Endothelial cell of umbilical vein (primary cell): ENCODE measurements at places on chromosomes 2 and 18.

- no peak for DNase-seq
Measured at GRCh38 chr18:13791181-13791580, 32.8 kb upstream of the MC5R start.

DNA sequence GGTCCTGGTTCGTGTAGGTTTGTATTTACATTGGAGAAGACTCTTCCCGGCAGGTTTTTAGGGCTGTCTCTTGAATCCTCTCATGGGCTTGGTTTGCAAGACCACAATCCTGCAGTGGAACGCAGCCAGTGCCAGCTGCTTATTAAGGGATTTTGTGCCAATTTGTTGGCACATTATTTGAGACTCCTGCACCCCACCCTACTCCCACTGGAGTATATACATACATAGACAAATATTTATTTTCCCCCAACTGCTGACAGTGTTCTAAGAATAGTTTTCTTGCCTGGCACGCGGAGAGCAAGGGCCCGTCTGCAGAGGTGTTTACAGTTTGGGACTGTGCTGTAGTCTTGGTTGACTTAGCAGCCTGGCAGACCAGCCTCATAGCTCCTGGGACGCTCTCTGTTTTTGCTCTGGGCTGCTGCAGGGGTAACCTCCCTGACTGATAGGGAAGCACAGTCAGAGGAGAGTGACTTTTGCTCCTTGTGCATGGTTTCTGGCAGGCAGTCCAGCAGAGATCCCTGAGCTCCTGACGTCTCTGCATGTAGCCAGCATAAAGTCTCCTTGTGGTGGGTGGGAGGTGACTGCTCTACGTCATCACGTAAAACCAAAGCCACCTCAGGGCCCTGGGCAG is 1.9 kb downstream of the LDLRAD4 start:
- DNase-seq, result no peak

- DNase-seq, result no peak
Measured at GRCh38 chr2:21194858-21195271, 71.1 kb downstream of the TDRD15 start.

GRCh38 chr2:88003074-88003755 is 13.1 kb downstream of the RNU2-63P start:
- DNase-seq, result no peak

DNA sequence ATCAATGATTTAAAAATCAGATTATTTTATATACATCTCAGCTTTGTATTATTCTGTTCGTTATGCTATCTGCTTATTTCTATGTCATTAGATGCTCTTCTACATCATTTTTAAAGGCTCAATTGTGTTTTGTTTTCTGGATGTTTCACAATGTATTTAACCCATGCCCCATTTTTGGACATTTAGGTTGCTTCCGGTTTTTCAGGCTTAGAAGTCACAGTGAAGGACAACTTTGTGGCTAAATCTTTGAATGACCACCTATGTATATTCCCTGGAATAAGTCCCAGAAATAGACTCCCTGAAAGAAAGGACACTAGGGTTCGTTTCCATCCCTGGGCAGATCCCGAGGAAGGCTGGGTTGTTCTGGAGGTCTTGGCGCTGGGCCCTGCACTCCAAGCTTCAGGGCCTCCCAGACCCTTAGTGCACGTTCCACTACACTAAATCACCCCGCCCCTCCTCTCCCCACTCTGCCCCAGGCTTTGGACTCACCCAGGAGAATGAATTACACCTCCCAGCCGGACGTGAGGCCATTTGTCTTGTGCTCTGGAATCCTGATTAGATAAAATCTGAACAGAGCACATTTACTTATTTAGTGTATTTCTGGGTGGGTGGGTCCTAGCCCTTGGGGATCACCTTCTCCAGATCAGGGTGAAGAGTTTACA is 188.2 kb downstream of the ZFP36L2 start:
- no peak for DNase-seq

DNA sequence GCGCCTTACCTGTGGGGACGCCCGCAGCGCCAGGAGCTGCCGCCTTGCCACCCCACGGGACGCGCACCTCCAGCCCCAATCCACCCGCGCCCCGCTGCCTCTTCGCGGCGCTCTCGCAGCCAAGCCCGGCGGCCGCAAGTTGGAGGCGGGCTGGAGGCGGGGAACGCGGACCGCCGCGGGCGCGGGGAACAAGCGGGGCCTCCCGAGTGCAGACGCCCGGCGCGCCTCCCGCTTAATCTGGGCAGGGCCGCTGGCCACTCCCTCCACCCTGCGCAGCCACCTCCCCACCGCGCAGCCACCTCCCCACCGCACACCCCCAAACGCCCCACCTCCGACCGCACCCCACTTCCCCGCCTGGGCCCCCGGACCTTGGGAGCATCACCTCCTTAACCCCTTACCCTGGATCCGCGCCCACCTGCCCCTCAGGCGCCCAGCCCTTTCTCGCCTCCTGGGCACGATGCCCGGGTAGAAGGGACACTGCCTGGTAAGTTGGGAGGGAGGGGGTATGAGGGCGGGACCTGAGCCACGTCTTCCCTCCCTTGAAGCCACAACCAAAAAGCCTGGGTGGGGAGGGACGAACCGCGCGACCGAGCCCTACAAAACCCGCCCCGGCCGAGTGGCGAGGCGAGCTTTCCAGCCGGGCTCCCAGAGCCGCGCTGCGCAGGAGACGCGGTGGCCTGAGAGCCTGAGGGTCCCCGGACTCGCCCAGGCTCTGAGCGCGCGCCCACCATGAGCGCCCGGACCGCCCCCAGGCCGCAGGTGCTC is at the start of the genes COL4A3 and COL4A4:
TSS of gene COL4A3 (plus strand) at position 627 of the 765 bp plus-strand sequence. CDS start at position 730, 103 bp downstream.
TSS of gene COL4A4 (minus strand) at position 208 of the 765 bp plus-strand sequence. CDS start 16,722 bp downstream, outside the sequence.
- no peak for DNase-seq

GRCh38 chr2:167692936-167693335 is 554.5 kb downstream of the STK39 start:
- no peak for DNase-seq

DNA sequence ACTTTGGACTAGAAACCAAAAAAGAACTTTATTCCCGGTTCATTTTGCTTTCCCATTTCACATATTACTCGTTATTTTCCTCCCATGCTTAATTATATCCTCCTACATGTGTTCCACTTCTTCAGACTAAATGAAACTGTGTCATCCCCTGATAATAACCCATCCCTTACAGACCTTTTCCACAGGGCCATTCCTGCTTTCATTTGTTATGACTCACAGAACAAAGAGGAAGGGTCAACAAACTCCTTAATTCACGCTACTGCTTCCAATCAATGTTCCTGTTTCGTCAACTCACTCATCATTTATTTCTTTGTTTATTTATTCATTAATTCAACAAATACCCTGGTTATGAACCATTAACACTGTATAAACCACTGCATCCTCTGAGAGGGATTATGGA is 104.5 kb downstream of the ZEB2 start:
- DNase-seq, result no peak

DNA sequence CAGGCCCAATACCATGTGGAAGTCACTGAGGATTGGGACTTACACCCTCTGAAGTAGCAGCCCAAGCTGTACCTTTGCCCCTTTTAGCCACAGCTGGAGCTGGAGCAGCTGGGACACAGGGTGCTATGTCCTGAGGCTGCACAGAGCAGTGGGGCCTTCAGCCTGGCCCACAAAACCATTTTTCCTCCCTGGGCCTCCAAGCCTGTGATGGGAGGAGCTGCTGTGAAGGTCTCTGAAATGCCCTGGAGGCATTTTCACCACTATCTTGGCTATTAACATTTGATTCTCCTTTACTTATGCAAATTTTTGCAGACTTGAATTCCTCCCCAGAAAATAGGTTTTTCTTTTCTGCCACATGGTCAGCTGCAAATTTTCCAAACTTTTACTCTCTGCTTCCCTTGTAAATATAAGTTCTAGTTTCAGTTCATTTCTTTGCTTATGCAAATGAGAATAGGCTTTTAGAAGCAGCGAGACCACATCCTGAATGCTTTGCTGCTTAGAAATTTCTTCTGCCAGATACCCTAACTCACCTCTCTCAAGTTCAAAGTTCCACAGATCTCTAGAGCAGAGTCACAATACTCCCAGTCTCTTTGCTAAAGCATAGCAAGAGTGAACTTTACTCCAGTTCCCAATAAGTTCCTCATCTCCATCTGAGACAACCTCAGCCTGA is 213.8 kb upstream of the MGAT5 start:
- DNase-seq, result no peak

GRCh38 chr2:6835467-6835866 is 30.2 kb downstream of the CMPK2 start:
- DNase-seq, result no peak

DNA sequence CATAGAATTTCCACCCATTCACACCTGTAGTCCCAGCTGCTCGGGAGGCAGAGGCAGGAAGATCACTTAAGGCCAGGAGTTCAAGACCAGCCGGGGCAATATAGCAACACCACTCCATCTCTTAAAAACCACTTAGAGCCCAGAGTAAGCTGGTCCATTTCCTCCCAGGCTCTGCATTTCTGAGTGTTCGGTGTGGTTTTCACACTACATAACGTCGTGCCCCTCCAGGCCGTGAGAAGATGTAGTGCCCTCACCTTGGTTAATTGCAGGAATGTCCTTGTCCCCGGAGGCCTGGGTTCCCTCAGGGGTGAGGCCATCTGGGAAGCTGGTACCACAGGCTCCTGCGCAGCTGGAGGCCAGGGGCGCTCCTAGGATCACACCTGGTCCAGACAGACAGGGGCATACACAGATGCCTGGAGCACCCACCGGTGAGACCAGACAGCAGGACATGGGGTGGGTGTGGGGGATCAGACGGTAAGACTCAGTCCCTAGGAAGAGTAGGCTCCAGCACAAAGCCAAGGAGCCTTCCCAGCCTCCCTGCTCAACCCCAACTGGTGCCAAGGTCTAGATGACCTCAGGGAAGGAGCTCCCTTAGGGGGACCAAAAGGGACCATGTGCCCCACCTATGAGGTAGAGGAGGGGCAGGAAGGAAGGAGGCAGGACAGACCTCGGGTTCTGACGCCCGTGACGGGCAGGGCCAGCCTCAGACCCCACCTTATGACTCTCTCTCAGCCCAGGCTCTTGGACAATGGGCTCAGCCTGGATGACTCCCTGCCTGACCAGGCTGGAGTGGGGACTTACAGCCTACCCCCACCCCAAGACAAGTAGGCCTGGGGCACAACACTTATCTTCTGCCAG is 752 bp downstream of the ASTL start:
- no peak for DNase-seq

DNA sequence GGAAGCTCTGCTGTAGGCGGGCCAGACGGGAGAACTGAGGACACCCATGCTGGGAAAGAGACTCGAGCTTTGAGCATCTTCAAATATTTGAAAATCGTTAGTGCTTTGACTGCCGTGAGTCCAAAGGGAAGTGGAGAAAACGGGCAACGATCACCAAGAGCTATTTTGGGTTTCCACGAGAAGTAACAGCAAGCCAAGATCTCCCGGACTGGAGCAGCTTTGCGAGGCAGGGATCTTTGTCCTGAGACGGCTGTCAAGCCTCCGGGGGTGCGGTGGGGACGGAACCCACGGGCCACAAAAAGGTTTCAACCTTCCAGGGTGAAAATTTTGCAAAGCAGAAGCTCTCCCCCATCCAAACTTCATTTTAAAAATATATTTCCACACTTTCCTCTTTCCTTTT is 195.8 kb downstream of the NDUFA10 start:
- no peak for DNase-seq

- DNase-seq, result no peak
Measured at GRCh38 chr2:102492006-102492405, 19.0 kb downstream of the SLC9A4 start.

DNA sequence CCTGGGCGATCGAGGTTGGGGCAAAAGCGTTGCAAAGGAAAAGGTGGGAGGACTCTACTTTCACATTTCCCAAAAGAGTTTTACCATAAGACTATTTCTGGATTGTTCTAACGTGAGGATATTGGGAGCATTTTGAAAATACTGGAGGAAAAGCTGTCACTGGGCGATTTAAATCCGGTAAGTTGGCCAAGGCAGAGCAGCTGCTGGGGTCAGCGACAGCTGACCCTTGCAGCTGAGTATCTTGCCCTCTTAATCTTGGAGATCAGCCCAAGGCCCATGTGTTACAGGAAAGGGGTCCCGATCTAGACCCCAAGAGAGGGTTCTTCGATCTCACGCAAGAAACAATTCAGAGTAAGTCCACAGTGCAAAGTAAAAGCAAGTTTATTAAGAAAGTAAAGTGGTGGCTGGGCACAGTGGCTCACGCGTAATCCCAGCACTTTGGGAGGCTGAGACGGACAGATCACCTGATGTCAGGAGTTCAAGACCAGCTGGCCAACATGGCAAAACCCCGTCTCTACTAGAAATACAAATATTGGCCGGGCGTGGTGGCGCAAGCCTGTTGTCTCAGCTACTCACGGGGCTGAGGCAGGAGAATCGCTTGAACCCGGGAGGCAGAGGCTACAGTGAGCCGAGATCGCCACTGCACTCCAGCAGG is 964 bp upstream of the ST3GAL5 start:
- no peak for DNase-seq

DNA sequence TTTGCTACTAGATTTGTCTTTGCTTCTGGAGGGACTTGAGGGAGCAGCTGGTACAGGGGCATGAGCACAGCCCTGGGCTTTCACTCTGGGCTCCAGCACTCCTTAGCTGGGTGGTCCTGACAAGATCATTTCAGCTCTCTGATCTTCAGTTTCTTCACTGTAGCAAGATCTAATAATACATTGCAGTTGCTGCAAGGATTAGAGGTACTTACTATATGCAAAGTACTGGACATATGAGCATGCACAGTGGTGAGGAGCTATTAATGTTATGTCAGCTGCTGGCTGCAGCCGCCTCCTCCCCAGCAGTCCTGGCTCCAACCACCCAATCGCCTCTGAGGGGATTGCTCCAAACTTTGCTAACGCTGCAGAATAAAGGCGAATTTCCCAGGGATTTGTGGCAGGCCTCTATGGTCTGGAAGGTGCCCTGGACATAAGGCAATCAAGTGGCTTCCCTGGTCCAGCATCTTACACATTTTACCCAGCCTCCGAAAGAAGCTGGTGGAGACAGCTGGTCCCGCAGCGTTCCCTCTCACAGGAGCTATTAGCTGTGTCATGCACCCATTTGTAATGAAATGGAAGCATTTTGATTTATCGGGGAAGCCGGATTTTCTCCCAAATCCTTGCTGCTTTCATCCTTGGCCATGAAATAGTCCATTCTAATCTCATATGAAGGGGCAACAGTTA is 96.7 kb downstream of the RHOB start:
- DNase-seq, result no peak

- DNase-seq, result peak; percentile 29
Measured at GRCh38 chr2:136246086-136246669, 128.2 kb upstream of the CXCR4 start.

DNA sequence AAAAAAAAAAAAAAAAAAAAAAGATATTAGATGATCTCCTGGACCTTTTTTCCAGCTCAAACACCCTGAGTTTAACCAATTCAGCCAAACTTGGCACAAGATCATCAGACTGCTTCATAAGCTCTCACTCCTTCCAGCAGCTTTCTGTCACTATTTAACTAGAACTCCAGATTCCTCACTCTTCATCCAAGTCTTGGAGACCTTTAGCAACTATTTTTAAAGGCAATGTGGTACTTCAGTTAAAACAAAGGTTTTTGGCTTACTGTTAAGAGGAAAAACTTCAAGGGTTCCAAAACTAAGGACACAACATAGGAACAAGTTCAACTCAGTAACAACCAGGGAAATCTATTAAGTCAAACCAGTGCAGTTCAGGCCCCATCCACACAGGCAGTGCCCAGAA is 23.2 kb downstream of the LAMA1 start:
- no peak for DNase-seq

DNA sequence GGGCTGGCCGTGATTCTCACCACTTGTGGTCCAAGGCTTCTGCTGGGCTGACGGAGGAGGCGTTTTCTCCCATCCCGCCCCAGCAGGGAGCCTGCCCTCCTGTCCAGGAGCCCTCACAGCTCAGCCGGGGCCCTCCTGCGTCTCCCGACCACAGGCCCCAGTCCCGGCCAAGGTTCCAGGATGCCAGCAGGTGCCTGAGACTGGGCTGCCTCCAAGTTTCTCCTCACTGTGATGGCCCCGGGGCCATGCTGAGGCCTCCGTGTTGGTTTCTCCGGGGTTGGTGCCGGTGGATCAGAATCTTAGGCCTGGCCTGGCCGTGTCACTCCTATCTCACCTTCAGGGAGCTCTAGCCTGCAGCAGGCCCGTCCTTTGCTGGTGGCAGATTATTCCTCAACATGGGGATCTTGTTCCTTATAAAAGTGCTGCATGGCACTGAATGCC is 5.9 kb downstream of the KCNG2 start:
- DNase-seq, result no peak
